Activated CD4-positive, alpha-beta T cell treated with anti-CD3 and anti-CD28 coated beads for 1 hour (primary cell): ENCODE measurements at places on chromosomes 3 and 15.

DNA sequence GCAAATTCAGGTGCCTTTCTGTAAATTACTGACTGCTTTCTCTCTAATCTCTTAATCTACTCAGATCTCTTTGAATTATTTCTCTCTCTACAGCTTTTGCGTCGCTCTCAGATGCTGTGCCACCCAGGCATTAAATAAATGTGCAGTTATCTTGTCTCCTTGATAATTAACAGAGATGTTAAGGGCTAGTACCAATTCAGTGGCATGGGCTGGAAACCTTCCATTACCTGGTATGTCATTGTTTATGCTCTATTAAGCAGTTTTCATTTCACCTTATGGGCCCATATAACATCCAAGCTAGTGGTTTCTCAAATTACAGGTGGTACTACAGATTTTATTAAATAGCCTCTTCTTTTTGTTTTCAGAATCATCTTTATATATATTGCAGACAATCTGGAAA, 66.0 kb downstream of the PEX5L start:
- no peak for DNase-seq

GRCh38 chr3:37125195-37126073, 48.9 kb downstream of the LRRFIP2 start:
- no peak for DNase-seq

DNA sequence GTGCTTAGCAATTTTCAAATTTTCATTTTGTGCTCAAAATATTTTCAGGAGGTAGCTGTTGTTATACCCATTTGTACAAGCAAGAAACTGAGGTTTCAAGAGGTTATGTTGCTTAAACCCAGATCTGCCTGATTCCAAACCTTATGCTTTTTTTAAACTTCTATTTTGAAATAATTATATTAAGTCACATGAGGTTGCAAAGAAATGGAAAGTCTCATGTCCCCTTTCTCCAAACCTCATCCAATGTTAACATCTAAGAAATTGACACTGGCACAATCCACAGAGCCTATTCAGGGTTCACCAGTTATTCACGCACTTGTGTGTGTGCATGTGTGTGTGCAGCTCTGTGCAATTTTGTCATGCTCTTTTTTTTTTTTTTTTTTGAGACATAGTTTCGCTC, 35.1 kb downstream of the B3GNT5 start:
- DNase-seq: no peak

- no peak for DNase-seq
Measured at GRCh38 chr3:108175352-108175751, 46.9 kb downstream of the IFT57 start.

GRCh38 chr3:23312866-23313265, 109.7 kb downstream of the UBE2E2 start:
- DNase-seq: no peak

DNA sequence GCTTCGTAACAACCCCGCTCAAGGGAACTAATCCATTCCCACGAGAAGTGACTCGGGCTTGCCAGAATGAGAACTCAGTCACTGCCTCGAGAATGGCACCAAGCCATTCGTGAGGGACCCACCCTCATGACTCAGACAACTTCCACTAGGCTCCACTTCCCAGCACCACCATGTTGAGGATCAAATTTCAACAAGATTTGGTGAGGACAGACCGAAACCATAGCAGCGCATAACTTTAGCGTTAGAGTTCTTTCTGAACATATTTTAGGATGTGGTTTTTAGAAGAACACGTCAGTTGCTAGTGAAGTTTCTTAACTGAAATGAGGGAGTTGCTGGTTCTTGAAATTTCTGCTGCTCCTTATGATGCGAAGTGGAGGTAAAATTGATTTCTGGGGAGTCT, 13.5 kb downstream of the PTPRG start:
- DNase-seq: no peak

GRCh38 chr3:42547401-42547945, 34.3 kb downstream of the SEC22C start:
- peak; percentile 58 for DNase-seq

- DNase-seq: no peak
Measured at GRCh38 chr3:8336456-8336855, 165.2 kb upstream of the LMCD1 start.

DNA sequence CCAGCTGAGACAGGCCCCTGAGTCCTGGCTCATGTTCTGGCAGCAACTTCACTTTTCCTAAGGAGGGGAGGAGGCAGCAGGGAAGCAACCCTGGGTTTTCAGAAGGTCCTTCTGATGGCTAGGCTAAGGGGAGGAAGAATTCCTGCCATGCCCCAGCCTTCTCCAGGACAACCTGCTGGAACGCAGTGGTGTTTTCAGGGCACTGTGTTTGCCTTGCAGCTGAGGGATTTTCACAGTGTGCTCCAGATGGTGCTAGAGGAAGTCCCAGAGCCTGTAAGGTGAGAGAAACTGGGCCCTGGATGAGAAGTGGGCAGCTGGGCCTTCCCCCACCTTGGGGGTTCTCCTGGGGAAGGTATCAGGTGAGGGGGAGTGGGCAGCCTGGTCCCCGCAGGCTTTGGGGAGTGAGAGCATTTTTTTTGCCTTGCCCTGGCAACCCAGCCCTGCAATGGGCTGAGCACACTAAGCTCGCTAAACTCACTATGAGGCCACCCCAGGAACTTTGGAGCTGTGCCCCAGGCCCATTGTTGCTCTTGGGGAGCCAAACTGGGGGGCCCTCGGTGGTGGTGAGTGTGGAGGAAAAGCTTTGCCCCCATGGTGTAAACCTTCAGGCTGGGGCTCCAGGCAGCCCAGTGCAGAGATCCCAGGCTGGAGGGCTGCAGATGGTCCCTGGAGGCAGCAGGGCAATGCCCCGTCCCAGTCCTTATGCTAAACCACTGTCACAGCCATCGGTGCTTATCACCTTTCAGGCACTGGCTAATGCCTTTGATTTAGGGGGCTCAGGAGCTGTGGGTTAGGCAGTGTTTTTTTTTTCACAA, 41.1 kb downstream of the ACAA1 start:
- no peak for DNase-seq

- no peak for DNase-seq
Measured at GRCh38 chr3:87742250-87742649, 316.6 kb downstream of the CGGBP1 start.

DNA sequence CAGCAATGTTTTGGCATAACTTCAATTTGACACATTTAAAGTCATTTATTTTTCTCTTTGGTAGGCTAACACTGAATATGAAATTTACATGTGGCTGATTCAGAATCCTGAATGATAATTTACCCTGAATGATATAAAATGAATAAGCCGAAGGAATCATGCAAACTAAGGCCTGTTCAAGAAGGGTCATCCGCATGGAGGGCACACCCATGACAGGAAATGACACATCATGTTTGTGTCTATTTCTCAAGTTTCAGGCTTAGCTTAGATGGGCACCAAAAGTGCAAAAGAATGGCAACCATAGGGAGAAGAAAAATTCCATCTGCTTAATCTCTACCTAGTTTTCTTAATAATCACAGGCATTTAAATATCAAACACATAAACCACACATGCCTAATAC, 141.5 kb downstream of the DUT start:
- no peak for DNase-seq

DNA sequence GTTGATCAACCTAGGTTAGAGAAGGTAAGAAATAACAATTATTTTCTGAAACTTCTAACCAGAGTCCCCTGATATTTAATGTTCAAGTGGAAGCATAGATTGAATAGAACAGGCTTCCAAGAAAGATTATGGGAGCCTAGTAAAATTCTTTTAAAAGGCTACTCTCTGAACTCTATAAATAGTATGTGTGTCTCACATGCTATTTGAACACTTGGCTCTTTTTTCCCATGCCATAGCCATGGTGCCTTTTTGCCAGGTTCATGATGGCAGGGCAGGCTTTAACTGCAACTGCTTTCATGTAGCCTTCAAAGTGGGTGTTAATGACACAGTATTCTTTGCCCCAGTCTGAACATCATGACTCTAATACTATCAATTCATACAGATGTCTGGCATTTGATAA, 22.9 kb upstream of the STRIT1 start:
- no peak for DNase-seq

DNA sequence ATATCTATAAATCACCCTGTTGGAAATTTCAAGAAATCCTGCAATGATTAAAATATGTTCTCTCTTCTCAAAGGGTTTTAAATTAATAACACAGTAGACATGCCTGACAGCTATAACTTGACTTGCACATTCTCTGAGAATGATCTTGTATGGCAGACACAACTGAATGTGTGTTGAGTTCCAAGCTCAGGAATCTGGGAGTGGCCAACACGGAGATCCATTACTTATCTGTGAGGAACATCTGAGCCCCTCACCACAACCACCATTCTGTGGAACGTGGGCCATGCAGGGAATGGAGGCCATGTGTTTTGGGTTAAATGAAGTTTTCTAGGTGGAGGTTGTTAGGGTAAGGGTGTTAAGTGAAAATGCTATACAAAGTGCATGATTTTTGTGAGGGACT, 105.3 kb upstream of the CHMP2B start:
- DNase-seq: no peak
